Frontal cortex (tissue), 4 donors: ENCODE measurements at places on chromosomes 6 and 20. TPM values are rescaled to one million over a fixed set of nuclear protein-coding genes. Genes with fewer than 3 reads are reported as not detected.

Gene SAMD3
- total RNA-seq = 18.3 TPM

DNA sequence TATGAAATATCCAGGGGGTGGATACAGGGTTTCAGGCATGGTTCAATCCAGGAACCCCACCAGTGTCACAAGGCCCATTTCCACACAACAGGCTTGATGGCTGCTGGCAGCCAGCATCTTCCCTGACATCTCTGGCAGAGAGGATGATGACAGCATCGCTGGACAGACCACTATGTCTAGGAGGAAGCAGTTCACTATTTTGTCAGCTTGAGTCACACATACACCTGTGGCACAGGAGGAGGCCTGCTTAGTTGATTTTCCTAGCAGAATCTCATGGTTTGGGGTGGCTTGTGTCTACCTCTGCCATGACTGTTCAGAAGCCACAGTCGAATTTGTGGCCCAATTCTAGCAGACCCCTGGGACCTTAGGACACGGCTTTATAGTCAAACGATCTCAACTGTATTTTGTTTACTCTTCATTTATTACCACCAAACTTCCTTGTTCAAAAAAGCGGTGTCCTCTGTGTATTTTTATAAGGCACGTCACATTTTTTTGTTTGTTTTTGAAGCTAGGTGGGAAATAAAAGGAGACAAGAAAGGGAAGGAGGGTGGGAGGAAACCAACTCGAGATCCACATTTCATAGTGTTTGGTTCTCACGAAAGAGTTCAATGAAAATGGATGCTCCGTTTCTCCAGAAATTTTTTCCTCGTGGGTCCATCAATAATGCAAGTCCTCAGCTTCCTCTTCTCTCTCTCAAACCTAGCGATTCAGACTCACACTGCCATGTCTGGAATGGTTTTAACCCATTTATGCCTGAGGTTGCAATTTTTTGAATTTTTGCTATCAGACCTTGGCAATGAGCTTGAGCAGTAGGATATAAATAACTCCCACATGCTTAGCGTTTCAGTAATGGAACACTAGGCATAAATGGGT lies 94.4 kb downstream of the TOX2 start:
- DNase-seq = no peak

GRCh38 chr6:71745525-71745924 lies 140.8 kb upstream of the RIMS1 start:
- DNase-seq = no peak

GRCh38 chr20:23309781-23310180 lies 40.8 kb upstream of the NXT1 start:
- DNase-seq = no peak

DNA sequence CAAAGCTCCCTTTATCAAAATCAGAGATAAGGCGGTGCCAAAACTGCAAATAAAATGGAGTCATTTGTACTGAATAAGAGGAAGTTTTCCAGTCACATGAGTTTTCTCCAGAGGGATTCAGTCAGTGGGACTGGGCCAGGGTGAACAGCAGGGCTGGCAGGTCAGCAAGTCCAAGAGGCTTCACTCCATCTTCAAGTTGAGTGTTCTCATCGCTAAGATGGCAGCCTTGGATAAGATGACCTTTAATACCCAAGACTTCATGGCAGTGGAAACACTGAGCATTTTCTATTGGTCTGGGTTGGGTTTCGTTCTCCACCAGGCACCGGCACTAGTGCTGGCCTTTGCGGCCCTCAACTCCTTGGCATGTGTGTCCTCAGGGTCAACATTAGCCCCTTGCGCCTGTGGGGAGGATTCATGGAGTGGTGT lies 29.3 kb upstream of the IGF2R start:
- DNase-seq = no peak

Gene LST1
- 1.2 TPM for total RNA-seq

DNA sequence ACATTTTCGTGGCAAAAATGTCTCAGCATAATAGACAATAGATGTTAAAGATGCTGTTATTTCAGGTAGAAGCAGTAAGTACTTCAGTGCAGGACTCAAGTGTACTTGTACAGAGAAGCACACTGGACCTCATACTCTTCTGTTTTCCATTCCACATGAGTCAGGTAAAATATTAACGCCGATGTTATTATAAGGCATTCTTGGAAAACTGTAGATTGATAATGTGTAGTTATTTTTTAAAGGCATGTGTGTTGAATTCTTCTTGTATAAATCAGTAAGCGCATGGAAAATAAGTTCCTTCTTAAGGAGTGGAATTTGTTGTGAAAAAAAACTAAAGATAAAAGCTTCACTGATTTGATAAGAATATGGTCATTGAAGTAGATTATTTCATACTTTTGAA lies 45.8 kb downstream of the DOP1A start:
- DNase-seq = no peak

GRCh38 chr6:119116712-119117281 lies 38.3 kb upstream of the FAM184A start:
- no peak for DNase-seq

- no peak for DNase-seq
Observed at GRCh38 chr6:109039795-109040194, 54.9 kb downstream of the SESN1 start.

Gene SLC44A4
- total RNA-seq = not detected

DNA sequence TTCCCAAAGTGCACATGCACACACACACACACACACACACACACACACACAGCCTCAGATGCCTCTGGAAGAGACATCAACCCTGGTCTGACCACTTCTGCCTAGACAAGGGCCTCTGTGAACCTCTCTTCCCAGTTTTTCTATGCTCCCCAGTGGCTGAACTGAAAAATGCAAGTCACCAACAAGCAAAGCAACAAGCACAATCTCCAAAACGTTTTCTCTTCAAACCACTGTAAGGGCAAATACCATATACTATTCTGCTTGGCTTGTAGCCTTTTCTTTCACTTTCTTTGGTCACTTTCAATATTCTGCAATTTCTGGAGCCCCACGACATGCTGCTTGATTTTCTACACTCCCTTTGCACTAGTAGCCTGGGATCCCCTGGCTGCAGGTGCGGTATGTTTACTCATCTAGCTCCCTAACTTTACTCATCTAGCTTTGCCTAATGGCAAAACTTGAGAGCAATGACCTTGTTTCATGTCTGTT lies 121.4 kb upstream of the DST start:
- no peak for DNase-seq

DNA sequence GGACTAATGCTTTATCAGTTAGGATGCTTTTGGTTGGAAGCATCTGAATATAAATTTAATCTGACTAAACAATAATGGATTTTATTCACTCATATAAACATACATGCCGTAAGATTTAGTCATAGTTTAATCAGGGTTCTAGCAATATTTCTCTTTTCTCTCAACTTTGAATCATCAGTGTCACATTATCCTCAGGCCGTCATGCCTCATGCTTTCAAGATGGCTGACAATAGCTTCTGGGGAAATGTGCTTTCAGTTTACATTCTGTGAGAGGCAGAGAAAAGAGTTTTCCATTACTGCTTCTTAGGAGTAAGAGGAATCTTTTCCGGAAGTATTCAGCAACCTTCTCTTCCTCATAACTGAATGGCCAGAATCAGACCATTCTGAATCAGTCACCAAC lies 162.2 kb downstream of the GJA1 start:
- DNase-seq = no peak

GRCh38 chr20:52129611-52130010 lies 62.0 kb downstream of the ZFP64 start:
- DNase-seq = no peak

GRCh38 chr6:168209420-168209819 lies 110.2 kb downstream of the DACT2 start:
- DNase-seq = no peak

Gene DEFB129
- total RNA-seq = not detected

Gene LY6G6D
- total RNA-seq = not detected

Gene TP53INP2
- 3.7 TPM for total RNA-seq

- DNase-seq = no peak
Observed at GRCh38 chr20:15992564-15992963, 580.7 kb downstream of the KIF16B start.
